ENCODE measurements at places on chromosomes 16 and 17. TPM values are rescaled to one million over a fixed set of nuclear protein-coding genes. Genes with fewer than 3 reads are reported as not detected.

- no peak overlapping the region for H3K27ac ChIP-seq
- DNase-seq: no peak
- H3K27me3 ChIP-seq: no peaks in the 10 kb centered on the region
- H3K4me1 ChIP-seq: peaks cover 25% of the 10 kb centered on the region
These were observed 24.0 kb upstream of the DOK4 start for GRCh38 chr16:57510016-57510871.

- no peaks in the 10 kb centered on the region for H3K36me3 ChIP-seq
- H3K4me3 ChIP-seq: no peak overlapping the region
- peaks cover 16% of the 10 kb centered on the region for H3K4me1 ChIP-seq
- no peak overlapping the region for H3K27ac ChIP-seq
- DNase-seq: no peak
These were observed 412.1 kb downstream of the CA10 start for GRCh38 chr17:51746421-51746820.

DNA sequence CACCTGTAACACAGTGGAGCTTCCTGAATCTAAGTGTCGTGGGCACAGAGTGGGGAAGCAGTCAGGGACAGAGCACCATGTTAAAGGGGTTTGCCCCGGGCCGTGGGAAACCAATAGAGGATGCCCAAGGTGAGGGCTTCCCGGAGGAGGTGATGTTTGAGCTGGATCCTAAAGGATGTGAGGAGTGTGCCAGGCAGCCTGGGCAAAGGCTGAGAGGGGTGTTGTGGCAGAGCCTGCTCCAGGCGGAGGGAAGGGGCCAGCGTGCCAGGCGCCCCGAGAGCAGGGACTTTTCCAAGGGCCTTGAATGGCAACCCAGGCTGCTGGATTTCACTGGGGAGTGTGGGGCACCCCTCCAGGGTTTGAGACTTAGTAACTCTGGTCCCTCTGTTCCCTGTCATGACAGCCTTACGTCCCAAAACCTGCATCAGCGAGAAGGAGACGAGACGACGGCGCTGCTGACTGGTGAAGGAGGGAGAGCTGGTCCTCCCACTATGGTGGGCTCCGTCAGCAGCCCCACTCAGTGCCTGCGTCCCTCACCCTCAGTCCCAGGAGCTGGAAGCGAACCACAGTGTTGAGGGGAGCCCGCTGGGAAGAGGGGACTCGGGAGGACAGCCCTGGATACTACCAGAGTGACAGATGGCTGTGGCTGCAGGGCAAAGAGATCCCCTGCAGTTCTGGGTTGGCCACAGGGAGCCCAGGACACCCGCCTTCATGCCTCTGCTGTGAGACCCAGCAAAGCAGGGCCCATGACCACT lies 228.4 kb downstream of the KATNIP start:
- no peak overlapping the region for H3K27ac ChIP-seq
- no peaks in the 10 kb centered on the region for H3K36me3 ChIP-seq
- DNase-seq: no peak
- no peak overlapping the region for H3K4me3 ChIP-seq
- no peaks in the 10 kb centered on the region for H3K4me1 ChIP-seq

Gene SLC5A11
- total RNA-seq: 0.95 TPM

All from Caco-2 (cell line).